ENCODE measurements at places on chromosomes 13 and 19. TPM values are rescaled to one million over a fixed set of nuclear protein-coding genes. Genes with fewer than 3 reads are reported as not detected.

GPR4 gene
- under 0.01 TPM for total RNA-seq

ATP1A3 gene
- total RNA-seq, result 149 TPM

ANKRD10 gene
- 118 TPM for total RNA-seq

MBD3L3 gene
- not detected for total RNA-seq

- no peak for DNase-seq
These were observed 1.3 kb downstream of the FARP1 start for GRCh38 chr13:98144027-98144741.

DNA sequence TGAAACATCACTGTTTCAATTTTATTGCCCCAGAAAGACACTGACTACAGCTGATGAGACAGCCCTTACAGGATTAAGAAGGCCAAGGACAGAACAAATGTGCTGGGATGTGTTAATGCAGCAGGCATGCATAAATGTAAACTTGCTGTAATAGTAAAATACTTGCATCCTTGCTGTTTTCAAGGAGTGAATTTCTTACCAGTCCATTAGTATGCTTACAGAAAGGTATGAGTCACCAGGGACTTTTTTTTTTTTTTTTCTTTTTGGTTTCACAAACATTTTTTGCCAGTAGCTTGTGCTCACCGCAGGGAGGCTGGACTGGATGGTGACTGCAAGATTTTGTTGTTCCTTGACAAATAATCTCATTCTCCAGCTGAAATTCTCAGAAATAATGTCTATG, 55.1 kb downstream of the GPR180 start:
- DNase-seq, result no peak

DNA sequence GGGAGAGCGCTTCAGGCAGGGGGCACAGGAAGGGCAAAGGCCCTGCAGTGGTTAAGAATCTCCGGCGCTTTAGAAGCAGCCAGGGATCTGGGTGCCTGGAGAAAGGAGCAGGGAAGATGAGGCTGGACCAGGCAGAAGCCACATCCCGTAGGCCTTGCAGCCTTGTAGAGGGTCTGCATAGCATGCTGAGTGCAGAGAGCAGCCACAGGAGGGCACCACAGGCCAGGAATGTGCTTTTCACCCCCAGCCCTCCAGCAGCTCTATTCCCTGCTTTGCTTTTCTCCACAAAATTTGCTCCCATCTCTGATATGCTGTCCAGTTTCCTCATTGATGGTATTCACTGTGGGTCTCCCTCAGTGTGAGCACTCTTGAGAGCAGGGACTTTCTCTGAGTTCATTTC, 5.7 kb downstream of the WDR62 start:
- peak; percentile 71 for DNase-seq

- DNase-seq, result no peak
These were observed 16.0 kb downstream of the MAG start for GRCh38 chr19:35307931-35308330.

DNA sequence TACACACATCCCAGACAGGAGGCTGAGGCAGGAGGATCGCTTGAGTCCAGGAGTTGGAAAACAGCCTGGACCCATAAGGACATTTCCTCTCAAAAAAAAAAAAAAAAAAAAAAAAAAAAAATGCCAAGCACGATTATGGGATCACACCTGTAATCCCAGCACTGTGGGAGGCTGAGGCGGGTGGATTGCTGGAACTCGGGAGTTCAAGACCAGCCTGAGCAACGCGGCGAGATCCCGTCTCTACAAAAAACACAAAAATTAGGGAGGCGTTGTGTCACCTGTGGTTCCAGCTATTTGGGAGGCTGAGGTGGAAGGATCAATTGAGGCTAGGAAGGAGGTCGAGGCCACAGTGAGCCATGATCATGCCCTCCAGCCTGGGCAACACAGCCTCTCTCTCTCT, 973 bp upstream of the OCEL1 start:
- no peak for DNase-seq

GRCh38 chr13:21031594-21032275, 29.7 kb downstream of the LATS2 start:
- no peak for DNase-seq

- no peak for DNase-seq
These were observed 233.4 kb upstream of the CSNK1A1L start for GRCh38 chr13:37338726-37339385.

DNA sequence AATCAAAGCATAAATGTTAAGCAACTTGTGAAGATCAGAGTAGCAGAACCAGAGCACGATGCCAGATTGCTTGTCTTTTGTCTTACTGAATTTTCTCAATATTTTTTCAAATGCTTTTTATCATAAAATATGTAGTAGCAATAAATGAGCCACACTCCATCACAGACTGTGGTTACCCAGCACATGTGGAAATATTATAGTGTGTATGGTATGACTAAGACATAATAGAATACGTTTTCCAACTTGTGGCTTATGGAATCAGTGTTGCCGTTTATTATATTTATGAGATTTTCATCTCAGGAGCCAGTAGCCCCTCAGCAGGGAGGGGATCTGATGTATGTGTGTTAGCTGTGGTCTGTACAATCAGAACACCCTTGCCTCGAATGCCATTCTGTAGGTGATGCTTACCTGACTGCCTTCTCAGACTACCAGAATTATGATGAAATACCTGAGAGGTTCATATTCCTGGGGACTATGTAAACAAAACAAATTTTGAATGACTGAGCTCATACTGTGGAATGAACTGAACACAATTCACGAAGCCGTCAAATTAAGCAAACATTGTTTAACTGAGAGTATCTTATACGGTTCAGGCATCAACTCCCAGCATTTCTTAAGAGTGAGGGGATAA, 1.9 kb downstream of the SCEL start:
- DNase-seq, result no peak

- DNase-seq, result no peak
These were observed 984.7 kb upstream of the PCDH9 start for GRCh38 chr13:68214691-68215415.
